D341Med (cell line): ENCODE measurements at places on chromosomes 11 and 22.

- peak; percentile 85 for DNase-seq
These were observed 442 bp downstream of the PELI3 start for GRCh38 chr11:66467034-66467659.

DNA sequence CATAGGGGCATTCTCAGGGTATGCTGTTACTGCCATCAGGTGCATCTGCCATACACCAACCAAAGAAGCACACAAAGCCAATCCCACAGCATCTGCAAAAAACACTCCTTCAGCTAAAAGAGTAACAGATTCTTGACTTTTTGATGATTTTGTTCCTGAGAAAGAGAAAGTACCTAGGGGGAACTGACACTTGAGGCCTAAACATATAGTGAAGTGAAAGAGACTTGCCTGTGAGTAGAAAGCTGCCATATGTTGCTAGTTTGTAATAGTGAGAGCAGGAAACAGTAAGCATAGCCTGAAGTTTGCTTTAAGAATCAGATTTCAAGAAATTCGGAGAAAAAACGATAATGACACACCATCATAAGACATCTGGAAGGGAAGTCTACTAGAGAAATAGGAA lies 97.9 kb upstream of the CTSC start:
- DNase-seq, result no peak

GRCh38 chr22:30843245-30843644 lies 125.3 kb downstream of the MORC2 start:
- DNase-seq, result no peak

- peak; percentile 1 for DNase-seq
These were observed 656.8 kb downstream of the TBC1D22A start for GRCh38 chr22:47419239-47419638.

DNA sequence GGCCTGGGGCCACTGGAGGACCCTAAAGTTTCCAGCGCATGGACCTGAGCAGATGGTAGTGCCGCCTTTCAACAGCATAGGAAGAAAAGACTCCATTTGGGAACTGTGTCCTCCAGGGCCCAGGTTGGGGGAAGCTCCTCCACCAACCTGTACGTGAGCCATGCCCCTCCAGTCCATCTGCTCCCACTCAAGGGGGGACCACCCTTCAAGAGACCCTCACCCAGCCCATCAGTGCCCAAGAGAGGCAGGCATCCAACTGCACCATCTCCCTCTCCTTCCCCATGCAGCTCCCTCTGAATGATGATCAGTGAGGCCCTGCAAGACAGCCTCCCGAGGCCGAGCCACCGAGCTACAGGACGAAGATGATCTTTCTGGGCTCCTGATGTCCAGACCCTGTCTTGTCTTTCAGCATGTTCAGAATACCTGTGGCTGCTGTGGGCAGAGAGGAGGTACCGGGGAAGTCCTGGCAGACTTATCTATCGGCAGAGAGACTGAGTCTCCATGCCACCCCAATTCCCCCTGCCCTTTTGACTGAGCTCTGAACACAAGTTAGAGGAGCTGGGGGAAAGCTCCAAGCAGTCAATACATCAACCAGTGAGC lies 25.0 kb upstream of the JAM3 start:
- DNase-seq, result no peak

GRCh38 chr11:126061707-126062678 lies 673 bp downstream of the CDON start:
- peak; percentile 59 for DNase-seq

DNA sequence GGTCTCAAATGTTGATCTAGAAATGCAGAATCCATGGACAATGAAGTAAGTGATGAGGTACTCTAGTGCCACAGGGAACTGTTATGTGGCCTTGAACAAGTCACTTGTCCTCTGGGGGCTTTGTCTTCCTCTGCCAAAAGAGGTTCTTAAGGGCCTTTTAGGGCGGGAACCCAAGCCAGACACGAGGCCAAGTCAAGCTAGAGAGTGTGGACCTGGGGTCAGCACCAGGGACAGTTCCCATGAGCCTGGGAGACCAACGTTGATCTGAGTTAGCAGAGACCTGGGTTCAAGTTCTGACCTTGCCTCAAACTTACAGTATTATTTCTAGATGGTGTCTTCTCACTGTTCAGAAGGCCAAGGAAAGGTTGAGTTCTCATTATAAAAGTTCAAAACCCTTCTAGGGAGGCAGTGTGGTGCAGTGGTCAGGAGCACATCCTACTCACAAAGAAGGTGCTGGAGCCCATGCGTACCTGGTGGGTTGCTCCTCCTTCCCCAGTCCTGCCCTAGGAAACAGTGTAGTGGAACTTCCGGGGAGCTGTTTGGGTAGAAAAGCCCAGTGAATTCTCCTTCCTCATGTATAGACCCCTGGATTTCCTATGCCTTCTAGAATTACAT lies 121.5 kb downstream of the CHST1 start:
- DNase-seq, result no peak

- no peak for DNase-seq
These were observed 134.5 kb upstream of the NAV2 start for GRCh38 chr11:19577976-19578619.

- DNase-seq, result no peak
These were observed 86.0 kb downstream of the FEZ1 start for GRCh38 chr11:125410091-125410490.
